GM12892 (cell line): ENCODE measurements at places on chromosomes 11 and 22.

GRCh38 chr22:27150544-27150941 lies 493.2 kb downstream of the MIAT start:
- no peak for DNase-seq

DNA sequence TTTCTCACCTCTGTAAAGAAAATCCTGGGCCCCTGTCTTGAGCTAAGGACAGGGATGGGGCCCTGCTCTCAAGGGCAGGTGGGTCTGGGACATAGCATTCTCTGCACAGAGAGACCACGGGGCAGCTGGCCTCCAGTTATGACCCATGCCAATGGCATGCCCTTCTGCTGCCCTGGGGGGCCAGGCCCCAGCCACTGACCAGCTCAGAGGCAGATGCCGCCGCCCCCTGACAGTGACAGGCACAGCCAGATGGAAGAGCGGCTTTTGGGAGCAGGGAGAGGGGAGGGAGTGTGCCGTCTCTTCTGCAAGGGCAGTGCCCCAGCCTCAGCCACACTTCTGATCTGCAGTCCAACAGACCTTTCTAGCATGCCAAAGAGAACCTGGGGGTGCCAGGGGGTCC lies 114.8 kb upstream of the NAV2 start:
- no peak for DNase-seq

GRCh38 chr11:35619116-35619854 lies 1.0 kb downstream of the FJX1 start:
- DNase-seq = peak; percentile 33

GRCh38 chr11:8593935-8594909 lies at the start of gene STK33:
STK33 (minus strand) TSS chr11:8594228; CDS start chr11:8474905, 119,323 bp downstream.
- DNase-seq = peak; percentile 78

DNA sequence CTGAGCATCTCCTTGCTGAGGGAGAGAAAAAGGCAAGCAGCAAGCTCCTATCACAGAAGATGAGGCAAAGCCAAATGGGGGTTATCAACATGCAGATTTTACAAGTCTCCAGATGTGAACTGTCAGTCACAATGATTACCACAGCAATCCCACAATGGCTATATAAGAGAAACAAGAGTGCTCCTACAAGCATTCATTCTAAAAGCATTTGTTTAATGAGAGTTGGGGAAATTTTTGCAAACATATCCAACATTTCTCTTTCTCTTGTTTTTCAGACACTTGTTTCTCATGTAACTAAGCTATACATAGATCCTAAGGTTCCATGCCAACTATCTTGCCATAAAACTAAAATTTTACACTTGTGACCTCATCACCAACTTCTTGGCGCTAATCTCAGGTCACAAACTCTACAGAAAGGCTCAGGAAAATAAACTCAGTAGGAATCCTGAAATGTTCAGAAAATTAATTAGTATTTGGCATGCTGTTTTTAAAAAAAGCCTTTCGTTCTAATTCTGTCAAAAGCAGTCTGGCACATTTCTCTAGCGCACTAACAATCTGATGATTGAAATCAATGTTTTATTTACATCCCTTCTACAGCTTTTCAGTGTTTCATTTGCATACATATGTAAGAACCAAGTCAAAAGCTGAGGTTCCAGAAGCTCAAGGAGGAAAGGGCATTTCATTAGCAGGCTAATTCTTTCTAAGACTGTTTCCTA lies 199.5 kb downstream of the TTC28 start:
- DNase-seq = no peak
